ENCODE measurements at places on chromosomes 13 and 19.

- DNase-seq = no peak
Measured at GRCh38 chr13:100827489-100828176, 153.0 kb upstream of the TMTC4 start.

DNA sequence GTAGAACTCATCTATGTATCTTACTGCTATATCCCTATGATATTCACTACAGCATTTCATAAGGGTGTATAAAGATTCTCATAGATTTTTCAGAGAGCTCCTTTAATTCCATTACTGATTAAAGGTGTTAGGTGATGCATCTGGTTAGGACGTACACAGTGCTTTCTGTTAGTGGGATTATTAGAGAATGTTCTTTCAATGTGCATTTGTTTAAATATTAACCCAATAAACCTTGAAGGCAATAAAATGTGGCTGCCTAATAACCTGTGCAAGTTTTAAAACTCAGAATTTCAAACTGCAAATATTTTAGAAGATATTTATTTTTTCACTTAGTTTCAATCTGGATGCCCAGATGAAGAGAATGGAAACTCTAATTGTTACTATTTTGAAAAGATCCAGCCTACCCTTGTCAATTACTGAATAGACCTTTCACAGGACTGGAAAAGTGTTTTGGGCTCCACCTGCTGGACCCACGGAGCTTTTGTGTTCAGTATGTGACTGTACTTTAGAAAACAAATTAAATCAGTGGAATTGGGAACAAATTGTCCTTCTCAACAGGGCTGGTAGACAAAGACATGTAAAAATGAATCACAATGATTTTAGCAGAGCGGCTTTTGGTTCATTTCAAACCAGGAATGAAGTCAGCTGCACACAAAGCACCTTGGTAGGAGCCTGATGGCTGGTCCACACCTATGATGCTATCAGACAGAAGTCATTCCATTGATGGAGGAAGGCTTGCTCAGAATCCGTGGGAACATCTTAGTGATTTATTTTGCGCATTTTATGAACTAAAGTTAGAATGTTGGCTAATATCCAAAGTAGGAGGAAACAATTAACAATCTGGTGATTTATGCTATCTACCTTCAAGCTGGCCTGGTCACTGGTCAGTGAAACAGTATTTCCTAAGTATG lies 89.4 kb upstream of the RAP2A start:
- peak; percentile 36 for DNase-seq

DNA sequence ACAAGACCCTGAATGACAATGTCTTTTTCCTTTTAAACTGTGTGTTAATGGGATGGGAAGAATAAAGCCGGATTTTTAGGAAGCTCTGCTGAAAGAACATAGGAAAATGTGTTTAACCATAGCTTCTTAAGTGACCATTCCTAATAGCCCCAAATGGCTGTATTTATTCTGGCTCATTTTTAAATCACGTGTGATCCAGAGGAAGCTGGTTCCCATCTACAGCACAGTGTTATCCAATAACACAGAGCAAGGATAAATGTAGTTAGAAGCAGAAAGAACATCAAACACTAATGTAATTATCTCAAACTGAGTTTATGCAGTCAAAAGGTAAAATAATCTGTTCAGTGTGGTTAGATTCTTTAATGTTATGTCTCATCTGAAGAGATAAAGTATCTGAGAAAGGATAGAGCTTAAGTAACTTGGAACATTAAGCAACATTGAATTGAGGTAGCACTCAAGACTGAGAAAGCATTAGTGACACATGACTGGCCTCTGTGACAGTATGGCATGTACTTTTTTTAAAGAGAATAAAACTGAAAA lies 853.3 kb downstream of the GPC5 start:
- no peak for DNase-seq

- DNase-seq = no peak
Measured at GRCh38 chr13:114110091-114110829, 22.2 kb downstream of the RASA3 start.

- DNase-seq = peak; percentile 77
Measured at GRCh38 chr19:18865973-18866799, 29.8 kb downstream of the CERS1 start.

DNA sequence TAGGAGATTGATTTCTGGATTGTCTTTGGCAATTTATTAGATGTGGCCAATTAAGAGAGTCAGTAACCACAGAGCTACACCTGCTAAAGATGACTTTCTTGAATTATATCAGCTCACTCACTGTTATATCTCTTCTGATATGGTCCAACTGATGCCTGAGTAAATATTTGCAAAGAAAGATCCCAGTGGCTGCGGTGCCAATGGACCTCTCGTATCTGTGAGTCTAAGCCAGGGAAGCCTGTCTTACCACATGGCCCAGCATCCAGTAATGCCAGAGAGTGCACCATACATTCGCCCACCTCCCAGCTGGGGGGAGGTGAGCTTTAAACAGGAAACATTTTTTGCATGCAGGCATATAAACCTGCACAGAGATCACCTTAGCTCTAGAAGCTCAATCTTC lies 82.7 kb upstream of the SLC15A1 start:
- DNase-seq = no peak

GRCh38 chr13:73189776-73190175 lies 131.0 kb downstream of the KLF5 start:
- DNase-seq = no peak

GRCh38 chr13:46307554-46307953 lies 79.5 kb downstream of the RUBCNL start:
- no peak for DNase-seq

- DNase-seq = no peak
Measured at GRCh38 chr19:42363614-42364346, 26.3 kb downstream of the CNFN start.

GRCh38 chr19:12035220-12036172 lies at the start of gene ZNF433:
Gene ZNF433, minus strand, starts transcription at chr19:12035679. Its CDS starts 140 bp downstream, at chr19:12035539.
- DNase-seq = peak; percentile 93

GRCh38 chr13:46088821-46089562 lies 15.8 kb downstream of the CPB2 start:
- DNase-seq = no peak
